ENCODE measurements at places on chromosomes 11 and 22.

GRCh38 chr11:34613552-34614056, 7.3 kb upstream of the EHF start:
- DNase-seq = no peak

DNA sequence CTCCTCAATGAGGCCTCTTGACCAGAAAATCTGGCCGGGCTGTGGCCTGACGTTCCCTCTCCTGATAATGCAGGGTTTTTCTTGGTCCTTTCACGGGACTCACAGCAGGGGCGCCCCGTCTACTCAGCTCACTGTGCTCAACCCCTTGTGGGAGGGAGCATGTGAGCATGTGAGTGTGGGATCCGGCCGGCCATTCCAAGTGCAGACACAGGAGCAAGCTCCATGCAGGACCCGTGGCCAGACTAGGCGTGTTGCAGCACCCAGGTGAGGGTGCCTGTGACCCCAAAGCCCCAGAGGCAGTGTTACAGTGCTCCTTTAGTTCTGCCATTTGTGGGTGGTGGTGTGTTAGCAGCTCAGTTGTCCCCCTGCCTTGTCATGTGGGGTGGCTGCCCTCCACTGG, 18.0 kb downstream of the DHCR7 start:
- no peak for DNase-seq

DNA sequence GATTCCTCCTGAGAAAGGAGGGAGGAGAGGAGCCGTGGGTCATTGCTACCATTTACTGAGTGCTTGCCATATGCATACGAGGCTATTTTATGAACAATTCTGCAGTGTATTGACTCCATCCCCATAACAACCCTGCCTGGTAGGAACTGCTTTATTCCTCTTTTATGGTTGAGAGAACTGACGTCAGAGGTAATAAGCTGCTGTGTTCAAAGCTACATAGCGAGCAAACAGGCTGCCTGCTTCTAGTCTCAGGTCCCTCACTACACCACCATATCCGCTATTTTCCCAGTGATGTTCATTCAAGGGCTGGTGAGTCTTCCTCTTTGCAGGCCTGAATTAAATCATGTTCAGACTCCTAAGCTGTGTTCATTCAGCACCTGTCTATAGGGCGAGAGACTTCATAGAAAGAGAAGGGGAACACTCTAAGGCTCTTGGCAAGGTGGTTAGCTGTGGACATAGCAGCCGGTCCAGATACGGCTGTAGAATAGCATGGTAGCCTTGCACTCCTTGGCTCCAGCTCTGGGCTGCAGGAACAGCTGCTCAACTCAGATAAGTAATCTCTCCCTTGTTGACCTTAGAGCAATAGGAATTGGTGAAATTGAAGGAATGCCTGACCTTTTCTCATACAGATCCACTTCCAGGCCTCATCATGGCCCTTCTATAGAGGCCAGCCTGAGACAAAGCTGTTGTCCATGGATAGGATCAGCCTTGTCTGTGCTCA, 82.6 kb downstream of the MICAL2 start:
- DNase-seq = no peak

GRCh38 chr11:69914286-69915150, 95.3 kb upstream of the FGF3 start:
- DNase-seq = no peak

DNA sequence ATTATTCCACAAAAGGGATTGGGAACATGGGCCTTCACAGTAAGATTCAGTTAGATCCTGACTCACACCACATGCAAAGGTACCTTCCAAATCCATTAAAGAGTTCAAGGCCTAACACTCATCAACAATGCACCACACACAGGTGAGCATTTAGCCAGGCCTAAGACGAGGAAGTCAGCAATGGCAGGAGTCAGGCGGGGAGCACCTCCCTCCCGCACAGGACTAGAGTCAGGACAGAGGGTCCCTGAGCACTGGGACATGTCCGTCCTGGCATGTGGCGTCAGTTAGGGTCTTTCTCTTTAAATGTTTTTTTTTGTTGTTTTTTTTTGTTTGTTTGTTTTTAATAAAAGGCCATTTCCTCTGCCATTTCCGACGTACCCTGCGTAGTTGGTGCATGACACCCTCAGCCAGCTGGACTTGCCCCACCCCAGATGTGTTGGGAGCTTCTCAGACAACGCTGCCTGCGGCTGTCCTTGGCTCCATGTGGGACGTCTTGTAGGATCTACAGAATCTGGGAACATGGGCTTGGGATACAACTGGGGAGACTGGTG, 1458.6 kb downstream of the BRD1 start:
- DNase-seq = no peak

DNA sequence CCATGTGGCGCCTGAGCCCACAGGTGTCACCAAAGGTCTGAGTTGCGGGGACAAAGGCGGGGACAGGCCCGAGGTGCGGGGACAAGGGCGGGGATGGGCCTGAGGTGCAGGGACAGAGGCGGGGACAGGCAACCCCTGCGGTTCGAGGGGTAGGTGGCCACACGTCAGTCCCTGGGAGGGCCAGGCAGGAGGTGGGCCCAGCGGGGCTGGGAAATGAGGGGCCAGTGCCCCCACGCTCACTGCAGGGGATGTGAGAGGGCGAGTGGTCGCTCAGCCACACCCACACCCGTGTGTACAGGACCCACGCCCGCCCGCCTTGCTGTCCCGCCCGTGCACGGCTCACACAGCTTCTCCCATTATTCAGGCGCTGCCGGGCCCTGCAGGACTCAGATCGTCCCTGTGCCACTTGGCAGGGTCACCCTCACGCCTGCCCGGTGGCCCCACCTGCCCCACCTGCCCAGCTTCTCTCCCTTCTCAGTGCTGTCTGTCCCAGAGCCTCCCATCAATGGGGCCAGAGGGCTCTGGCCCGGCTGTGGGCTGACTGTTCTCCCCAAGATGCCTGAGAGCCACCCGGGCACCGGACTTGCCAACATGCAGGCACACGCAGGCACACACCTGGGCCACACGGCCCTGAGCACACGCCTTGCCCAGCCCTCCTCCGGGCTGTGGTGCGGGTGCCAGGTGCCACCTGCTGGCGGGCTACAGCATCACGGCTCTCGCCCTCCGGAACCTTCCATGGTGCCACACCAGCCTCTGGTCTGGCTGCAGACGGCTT, 14.2 kb upstream of the MUC6 start:
- peak; percentile 69 for DNase-seq

DNA sequence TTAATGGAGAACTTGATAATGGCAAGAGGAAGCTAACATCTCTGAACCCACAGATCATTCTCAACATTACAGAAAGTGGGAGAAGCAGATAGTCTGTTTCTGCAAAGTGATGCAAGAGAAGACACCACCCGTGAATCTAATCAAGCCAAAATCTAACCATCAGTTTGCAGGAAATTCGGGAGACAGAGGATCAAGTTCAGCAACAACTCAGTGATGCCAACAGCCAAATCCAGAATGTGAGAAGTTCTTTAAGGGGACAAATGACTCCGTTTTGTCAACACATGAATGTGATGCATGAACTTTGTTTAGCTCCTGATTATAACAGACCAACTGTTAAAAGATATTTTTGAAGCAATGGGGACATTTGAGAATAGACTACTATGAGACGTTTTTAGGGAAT, 95.2 kb upstream of the LDLRAD3 start:
- DNase-seq = no peak

DNA sequence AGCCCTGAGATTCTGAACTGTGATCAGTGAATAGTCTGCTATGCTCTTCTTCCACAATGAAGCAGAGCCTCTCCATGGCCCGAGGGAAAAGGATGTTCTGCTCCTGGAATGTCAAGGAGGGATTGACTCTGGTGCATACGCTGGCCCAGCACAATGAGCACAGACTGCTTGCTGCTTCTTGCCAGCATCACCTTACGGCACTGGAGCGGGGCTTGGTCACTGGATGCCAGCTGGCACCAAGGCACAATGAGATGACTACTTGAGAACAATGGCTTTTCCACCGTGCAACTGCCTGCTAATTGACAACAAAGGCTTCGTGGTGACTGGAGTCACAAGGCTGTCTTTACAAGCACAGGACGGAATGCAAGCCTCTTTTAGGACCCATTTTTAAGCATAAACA, 139.2 kb downstream of the DSCAML1 start:
- DNase-seq = no peak

DNA sequence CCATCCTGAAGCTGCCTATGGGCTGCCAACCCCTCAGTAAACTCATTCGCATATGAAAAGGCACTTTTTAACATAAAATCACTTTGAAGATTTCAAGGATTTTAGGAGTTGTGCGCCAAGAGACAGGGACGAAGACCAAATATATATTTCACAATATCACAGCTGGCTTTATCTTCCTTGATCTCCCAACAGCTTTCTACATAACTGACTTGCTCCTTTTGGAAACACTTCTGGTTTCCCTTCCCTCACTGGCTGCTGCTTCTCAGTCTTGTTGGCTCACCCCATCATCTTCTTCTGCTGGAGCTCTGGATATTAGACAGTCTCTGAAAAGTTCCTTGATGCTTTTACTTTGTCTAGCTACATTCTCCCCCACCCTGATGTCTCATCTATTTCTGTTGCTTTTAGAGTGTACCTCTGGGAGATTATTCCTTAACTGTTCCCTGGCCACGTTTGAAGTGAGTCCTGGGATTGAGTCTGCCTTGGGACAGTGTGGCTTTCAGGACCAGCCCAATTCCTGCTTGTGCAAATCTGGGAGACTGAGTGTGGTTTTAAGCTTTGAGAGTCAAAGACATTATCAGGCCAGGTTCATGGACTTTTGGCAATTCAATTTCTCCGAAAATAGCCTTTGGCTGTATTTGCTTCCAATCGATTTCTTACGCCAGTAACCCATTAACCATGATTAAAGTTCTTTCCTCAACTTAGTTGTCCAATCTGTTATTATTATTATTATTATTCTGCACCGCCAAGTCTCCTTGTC, 30.9 kb upstream of the NNMT start:
- DNase-seq = no peak

- DNase-seq = no peak
Observed at GRCh38 chr22:17102297-17102667, 17.5 kb downstream of the IL17RA start.

GRCh38 chr11:613369-613968, 2.3 kb downstream of the IRF7 start:
- DNase-seq = peak; percentile 72

- DNase-seq = no peak
Observed at GRCh38 chr11:61133956-61134662, 27.1 kb downstream of the VPS37C start.

DNA sequence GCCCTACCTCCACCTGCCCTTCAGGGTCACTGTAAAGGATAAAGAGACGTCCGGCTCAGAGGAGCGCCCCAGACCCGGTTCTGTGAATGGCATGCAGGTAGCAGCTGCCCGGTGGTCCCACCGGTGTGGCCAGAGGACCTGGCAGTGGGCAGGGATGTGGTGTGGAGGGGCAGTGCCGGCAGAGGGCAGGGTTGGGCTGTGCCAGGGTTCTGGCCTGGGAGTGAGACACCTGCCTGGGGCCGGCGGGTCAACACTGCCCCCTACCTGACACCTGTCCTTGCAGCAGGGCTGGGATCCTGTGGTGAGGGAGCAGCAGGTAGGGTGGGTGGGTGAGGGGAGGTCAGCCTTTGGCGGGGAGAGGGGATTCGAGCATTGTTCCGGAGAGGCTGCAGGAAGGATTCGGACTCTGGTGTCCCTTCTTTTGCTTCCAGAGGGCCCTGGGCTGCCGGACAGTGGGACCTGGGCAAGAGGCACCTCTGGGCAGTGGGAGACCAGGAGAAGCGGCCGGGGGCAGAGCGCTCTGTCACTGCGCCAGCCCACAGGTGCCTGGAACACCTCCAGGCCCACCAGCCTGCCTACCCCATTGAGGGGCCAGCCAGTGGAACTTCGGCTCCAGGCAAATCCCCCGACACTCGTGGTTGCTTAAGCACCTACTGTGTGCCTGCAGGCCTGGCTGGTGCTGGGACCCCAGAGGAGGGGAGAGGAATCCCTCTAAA, 1.6 kb upstream of the PHLDA2 start:
- DNase-seq = peak; percentile 41

GRCh38 chr11:17939542-17939941, 73.3 kb downstream of the SERGEF start:
- no peak for DNase-seq

- DNase-seq = no peak
Observed at GRCh38 chr11:61963016-61963281, 4.5 kb downstream of the FTH1 start.

DNA sequence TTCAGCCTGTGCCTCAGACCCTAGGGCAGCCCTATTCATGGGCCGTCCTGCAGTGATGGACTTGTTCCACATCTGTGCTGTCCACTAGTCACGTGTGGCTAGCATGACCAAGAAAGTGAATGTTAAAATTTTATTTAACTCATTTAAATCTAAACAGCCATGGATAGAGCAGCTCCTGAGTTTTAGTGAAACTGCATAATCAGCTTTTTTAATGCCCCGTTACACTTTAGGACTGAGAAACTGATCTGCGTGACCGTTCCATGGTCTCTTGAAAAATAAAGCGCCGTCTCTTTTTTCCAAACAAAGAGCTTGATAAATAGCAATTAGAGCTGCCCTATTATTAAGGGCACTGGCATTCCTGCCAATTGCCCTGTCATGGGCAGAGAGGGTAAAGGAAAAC, 76.5 kb upstream of the SNX19 start:
- no peak for DNase-seq

GRCh38 chr11:118921929-118922744, 3.6 kb downstream of the BCL9L start:
- DNase-seq = no peak

- DNase-seq = no peak
Observed at GRCh38 chr11:8329336-8329735, 65.7 kb upstream of the LMO1 start.

DNA sequence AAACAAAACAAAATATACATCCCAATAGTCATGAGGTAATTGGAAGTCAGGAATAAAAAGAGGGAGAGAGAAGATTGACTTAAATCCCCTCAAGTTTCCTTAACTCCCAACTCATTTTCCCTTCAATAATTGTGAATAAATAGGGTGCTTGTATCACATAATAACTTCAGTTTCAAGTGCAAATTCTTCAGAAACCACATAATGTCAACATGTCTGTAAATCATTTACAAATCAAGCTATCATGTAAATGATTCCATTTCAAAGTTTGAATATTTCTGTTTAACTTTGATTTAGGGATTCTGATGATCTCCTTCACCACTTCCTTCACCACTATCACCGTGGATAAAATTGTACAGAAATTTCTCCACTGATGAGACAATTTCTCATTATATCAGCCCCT, 23.2 kb downstream of the CASP5 start:
- no peak for DNase-seq

- no peak for DNase-seq
Observed at GRCh38 chr11:111026241-111026640, 219.3 kb upstream of the POU2AF2 start.

DNA sequence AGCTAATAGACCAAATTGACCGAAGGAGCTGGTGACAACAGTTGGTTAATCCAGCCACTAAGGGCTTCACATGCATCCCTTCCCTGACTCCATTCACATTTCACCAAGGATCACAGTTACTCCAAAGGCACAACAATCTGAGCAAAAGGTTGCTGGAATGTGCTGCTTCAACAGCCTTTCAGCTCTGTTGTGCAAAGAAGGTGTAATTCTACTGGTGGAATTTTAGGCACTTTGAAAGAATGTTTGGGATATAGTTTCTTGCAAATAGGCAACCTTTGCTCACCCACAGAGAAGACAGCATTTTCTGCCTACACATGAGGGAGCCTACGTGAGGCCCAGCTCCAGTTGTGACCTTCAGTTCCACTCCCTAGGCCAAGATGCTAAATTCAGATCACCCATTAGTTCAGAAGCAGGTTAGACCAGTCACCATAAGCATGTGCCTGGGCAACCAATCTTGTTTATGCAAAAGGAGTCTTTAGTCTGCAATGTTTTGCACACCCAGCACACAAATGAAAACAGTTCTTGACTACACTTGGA, 21.6 kb upstream of the FCHSD2 start:
- DNase-seq = no peak
